ENCODE measurements at places on chromosomes 5 and 9. TPM values are rescaled to one million over a fixed set of nuclear protein-coding genes. Genes with fewer than 3 reads are reported as not detected.

C5orf52 gene
- not detected for total RNA-seq

DNA sequence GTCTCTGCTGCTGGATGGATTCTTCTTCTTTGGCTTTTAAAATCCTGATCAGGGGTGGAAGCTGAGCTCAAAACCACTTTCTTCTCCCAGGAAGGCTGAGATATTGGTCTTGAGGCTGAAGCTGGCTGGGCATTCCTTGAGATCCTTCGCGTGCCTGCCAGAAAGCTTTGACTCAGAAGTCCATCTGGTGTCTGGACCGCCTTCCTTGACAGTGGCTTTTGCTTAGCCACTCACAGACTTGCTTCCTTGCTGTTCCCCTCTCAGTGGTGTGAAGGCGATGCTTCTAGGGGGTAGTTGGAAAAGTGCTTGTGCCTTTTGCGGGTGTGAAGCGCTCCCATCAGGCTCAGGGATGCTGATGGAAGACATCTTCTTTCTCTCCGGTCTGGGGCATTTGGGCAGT, 45.9 kb downstream of the RGS3 start:
- H3K27me3 ChIP-seq, result no peaks in the 10 kb centered on the region
- H3K27ac ChIP-seq, result no peak overlapping the region
- peaks cover 32% of the 10 kb centered on the region for H3K4me1 ChIP-seq
- no peak overlapping the region for H3K4me3 ChIP-seq
- no peak for DNase-seq
- no peaks in the 10 kb centered on the region for H3K36me3 ChIP-seq

DNA sequence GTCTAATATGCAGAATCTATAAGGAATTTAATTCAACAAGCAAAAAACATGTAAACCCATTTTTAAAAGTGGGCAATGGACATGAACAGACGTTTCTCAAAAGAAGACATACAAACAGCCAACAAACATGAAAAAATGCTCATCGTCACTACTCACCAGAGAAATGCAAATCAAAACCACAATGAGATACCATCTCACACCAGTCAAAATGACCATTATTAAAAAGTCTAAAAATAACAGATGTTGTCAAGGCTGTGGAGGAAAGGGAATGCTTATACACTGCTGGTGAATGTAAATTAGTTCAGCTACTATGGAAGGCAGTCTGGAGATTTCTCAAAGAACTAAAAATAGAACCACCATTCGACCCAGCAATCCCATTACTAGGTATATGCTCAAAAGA, 3.1 kb upstream of the KLHL3 start:
- H3K27ac ChIP-seq, result no peak overlapping the region
- no peaks in the 10 kb centered on the region for H3K36me3 ChIP-seq
- H3K4me3 ChIP-seq, result no peak overlapping the region
- H3K4me1 ChIP-seq, result peaks cover 35% of the 10 kb centered on the region
- H3K27me3 ChIP-seq, result no peaks in the 10 kb centered on the region

DNA sequence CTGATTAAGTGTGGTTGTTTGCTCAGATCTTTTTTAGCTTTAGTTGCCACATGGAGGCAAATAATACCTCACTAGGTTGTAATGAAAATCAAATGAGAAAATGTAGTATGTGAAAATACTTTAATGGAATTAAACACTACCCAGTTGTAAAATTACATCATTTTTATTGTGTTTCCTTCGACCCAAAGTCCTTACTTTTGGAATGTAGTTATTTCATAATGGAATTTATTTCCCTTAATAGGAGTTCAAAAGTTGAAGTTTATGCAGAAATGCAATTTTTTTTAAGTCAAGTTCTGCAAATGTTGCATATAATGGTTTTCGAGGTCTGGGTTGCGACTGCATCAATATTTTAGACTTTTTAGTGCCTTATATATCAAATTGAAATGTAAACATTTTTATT, 31.0 kb downstream of the TNPO1 start:
- DNase-seq, result no peak
- peaks cover 41% of the 10 kb centered on the region for H3K4me1 ChIP-seq
- H3K36me3 ChIP-seq, result no peaks in the 10 kb centered on the region

DNA sequence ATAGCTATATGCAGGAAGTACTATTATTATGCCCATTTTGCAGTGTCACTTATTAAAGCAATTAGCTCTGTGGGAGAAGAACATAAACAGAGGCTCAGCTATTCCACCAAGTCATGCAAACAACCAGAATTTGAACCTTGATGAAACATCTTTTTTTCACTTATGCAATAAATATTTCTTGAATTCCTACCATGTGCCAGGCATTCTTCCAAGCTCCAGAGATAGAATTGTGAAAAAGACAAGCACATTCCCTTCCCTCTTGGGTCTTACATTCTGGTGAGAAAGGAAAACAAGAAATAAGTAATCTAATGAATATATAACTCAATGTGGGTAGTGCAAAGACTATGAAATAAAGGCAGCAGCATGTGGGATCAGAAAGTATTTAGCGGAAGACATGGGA, 32.1 kb upstream of the ADRB2 start:
- H3K27me3 ChIP-seq, result peaks cover 3% of the 10 kb centered on the region
- H3K4me3 ChIP-seq, result no peak overlapping the region
- H3K27ac ChIP-seq, result no peak overlapping the region
- H3K36me3 ChIP-seq, result no peaks in the 10 kb centered on the region

DNA sequence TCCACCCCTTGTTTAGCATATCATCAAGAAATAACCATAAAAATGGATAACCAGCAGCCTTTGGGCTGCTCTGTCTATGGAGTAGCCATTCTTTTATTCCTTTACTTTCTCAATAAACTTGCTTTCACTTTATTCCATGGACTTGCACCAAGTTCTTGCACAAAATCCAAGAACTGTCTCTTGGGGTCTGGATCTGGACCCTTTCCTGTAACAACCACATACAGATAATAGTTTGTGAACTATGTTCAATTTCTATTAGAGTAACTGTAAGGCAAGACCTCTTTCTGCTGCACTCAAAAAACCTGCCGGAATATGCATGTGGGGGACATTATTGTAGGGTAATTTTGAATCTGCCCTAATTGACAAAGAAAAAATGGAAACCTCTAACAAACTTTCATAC, 66.9 kb upstream of the TMEM215 start:
- H3K36me3 ChIP-seq, result no peaks in the 10 kb centered on the region

GRCh38 chr9:97384406-97385262, 27.3 kb upstream of the TDRD7 start:
- DNase-seq, result no peak
- H3K4me3 ChIP-seq, result no peak overlapping the region
- no peaks in the 10 kb centered on the region for H3K36me3 ChIP-seq
- H3K27me3 ChIP-seq, result no peaks in the 10 kb centered on the region
- H3K4me1 ChIP-seq, result no peaks in the 10 kb centered on the region
- H3K27ac ChIP-seq, result no peak overlapping the region

Data from CD4-positive, CD25-positive, alpha-beta regulatory T cell (primary cell).